ENCODE measurements at places on chromosomes 11 and 22. TPM values are rescaled to one million over a fixed set of nuclear protein-coding genes. Genes with fewer than 3 reads are reported as not detected.
A peak's percentile ranks its signal among the peaks of the same experiment; 100 is the strongest.

DNA sequence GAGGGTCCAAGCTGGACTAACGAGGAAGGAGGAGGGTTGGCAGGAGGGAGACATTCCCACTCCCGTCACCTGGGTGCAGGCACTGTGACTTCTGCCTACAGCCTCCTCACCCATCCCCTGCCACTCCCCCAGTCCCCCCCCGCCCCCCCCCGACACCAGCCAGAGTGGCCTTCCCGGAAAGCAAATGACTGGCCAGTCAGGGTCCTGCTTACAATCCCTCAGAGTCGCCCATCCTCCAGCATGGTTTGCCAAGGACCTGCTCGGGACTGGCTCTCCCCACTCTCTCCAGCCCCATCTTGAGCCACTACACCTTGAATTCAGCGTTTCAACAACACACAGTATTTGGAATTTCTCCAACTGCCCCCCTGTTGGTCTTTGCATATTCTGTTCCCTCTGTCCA lies 59.6 kb downstream of the THAP12 start:
- no peaks in the 10 kb centered on the region for H3K36me3 ChIP-seq
- H3K4me3 ChIP-seq: no peak overlapping the region
- peaks cover 8% of the 10 kb centered on the region for H3K4me1 ChIP-seq
- no peak for DNase-seq
- no peak overlapping the region for H3K27ac ChIP-seq

DNA sequence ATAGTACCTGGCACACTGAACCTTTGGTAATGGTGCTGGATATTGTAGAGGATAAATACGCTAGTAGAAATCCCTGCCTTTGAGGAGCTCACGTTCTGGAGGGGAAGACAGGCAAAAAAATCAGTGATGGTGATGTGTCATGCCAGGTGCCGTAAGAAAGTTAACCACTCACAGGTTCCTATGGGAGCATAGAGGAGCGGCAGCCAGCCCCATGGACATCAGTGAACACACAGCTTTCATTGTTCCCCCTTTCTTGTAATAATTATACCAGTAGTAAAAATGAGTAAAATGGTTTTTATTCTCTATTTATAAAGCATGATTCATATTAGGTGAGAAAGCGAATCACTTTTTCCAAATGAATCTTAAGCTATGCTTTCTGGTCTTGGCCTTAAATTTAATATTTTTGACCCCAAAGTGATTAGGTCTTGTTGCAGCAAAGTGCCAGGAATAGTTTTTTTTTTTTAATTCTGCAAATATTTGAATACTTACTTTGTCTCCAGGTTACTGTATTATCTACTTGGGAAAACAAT lies 57.9 kb downstream of the UVRAG start:
- peaks cover 17% of the 10 kb centered on the region for H3K4me1 ChIP-seq
- no peaks in the 10 kb centered on the region for H3K36me3 ChIP-seq
- no peak for DNase-seq
- no peak overlapping the region for H3K27ac ChIP-seq

GRCh38 chr11:10646681-10647355 lies 46.7 kb downstream of the IRAG1 start:
- H3K4me3 ChIP-seq: no peak overlapping the region
- H3K27ac ChIP-seq: no peak overlapping the region
- H3K27me3 ChIP-seq: no peaks in the 10 kb centered on the region
- H3K4me1 ChIP-seq: no peaks in the 10 kb centered on the region
- no peaks in the 10 kb centered on the region for H3K36me3 ChIP-seq

Gene WT1
- total RNA-seq: 0.24 TPM

GRCh38 chr22:32752326-32752725 lies 49.2 kb upstream of the TIMP3 start:
- DNase-seq: no peak
- no peaks in the 10 kb centered on the region for H3K36me3 ChIP-seq
- H3K27me3 ChIP-seq: no peaks in the 10 kb centered on the region

DNA sequence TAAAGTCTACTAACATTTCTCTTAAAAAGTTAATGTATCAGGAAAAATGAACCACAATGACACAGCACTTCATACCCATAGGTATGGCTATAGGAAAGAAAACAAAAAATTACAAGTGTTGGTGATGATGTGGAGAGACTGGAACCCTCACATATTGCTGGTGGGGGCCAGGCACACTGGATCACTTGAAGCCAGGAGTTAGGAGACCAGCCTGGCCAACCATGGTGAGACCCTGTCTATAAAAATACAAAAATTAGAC lies 26.7 kb downstream of the TCF20 start:
- no peaks in the 10 kb centered on the region for H3K27me3 ChIP-seq
- H3K4me1 ChIP-seq: no peaks in the 10 kb centered on the region
- DNase-seq: no peak
- no peaks in the 10 kb centered on the region for H3K36me3 ChIP-seq
- H3K27ac ChIP-seq: no peak overlapping the region

- H3K27me3 ChIP-seq: no peaks in the 10 kb centered on the region
- H3K36me3 ChIP-seq: no peaks in the 10 kb centered on the region
- no peak for DNase-seq
- no peak overlapping the region for H3K27ac ChIP-seq
- H3K4me1 ChIP-seq: peaks cover 32% of the 10 kb centered on the region
These were observed 16.7 kb downstream of the AMOTL1 start for GRCh38 chr11:94784884-94785283.

DNA sequence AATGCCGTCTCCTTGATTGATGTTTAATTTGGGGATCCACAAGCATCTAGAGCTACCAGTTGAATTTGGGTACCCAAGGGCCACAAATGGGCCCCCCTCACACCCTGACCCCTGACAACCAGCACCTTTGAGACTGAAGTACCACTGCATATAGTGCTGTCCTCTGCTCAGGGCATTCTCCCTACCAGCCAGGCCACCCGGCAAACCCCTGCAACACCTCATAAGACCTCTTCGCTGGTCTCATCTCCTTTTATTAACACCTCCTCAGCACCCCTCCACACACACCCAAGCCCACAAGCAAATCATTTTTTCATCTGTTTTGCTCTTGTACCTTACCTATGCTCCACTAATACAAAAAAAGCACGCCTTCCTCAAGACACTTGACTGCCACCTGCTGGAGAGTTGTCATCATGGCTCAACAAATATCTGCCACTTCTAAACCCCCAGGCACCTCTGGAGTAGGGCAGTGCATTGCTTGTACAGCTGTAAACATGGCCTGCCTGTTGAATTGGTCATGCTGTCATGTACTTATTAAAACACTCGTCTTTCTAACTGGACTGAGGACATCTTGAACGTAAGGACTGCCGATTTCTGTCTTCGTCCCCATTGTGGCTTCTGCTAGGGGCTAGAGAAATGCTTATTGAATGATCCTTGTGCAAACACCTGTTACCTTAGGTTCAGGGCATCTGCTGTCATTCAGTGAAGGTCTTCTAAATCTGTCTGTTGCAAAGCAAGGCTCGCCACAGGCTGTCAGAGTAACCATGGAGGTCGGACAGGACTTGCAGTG lies 66.5 kb downstream of the BMAL1 start:
- H3K36me3 ChIP-seq: no peaks in the 10 kb centered on the region
- no peaks in the 10 kb centered on the region for H3K27me3 ChIP-seq
- no peak overlapping the region for H3K27ac ChIP-seq
- no peak overlapping the region for H3K4me3 ChIP-seq
- DNase-seq: peak; percentile 87

- H3K27me3 ChIP-seq: no peaks in the 10 kb centered on the region
- peak; percentile 77 for DNase-seq
- no peak overlapping the region for H3K4me3 ChIP-seq
- H3K4me1 ChIP-seq: peaks cover 7% of the 10 kb centered on the region
- no peak overlapping the region for H3K27ac ChIP-seq
These were observed 17.2 kb downstream of the CBX7 start for GRCh38 chr22:39135092-39135896.

Gene GP1BB
- 2.5 TPM for total RNA-seq

GRCh38 chr11:69542314-69543168 lies 61.1 kb downstream of the LINC01488 start:
- peak; percentile 2 for DNase-seq
- no peak overlapping the region for H3K27ac ChIP-seq
- no peaks in the 10 kb centered on the region for H3K36me3 ChIP-seq
- no peaks in the 10 kb centered on the region for H3K27me3 ChIP-seq
- no peak overlapping the region for H3K4me3 ChIP-seq
- no peaks in the 10 kb centered on the region for H3K4me1 ChIP-seq

GRCh38 chr22:20083157-20083890 lies 3.3 kb downstream of the DGCR8 start:
- no peak for DNase-seq
- H3K36me3 ChIP-seq: no peaks in the 10 kb centered on the region
- H3K4me3 ChIP-seq: no peak overlapping the region
- H3K27ac ChIP-seq: no peak overlapping the region
- H3K27me3 ChIP-seq: no peaks in the 10 kb centered on the region
- H3K4me1 ChIP-seq: peaks cover 25% of the 10 kb centered on the region

DNA sequence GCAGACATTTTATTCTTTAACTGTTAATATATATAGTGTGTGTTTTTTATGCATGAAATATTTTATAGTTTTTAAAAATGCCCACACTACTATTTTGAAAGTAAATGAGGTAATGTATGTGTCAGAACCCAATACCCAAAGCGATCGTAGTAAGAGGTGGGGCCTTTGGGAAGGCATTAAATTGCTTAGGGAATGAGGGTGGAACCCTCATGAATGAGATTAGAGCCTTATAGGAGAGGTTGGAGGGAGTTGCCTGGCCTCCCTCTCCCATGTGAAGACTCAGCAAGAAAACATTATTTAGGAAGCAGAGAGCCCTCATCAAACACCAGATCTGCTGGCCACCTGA lies 11.1 kb downstream of the KLHL35 start:
- H3K36me3 ChIP-seq: no peaks in the 10 kb centered on the region
- DNase-seq: no peak
- no peak overlapping the region for H3K4me3 ChIP-seq
- no peaks in the 10 kb centered on the region for H3K27me3 ChIP-seq

- H3K27ac ChIP-seq: peak overlapping the region; percentile 98
- peak overlapping the region; percentile 95 for H3K4me3 ChIP-seq
- H3K27me3 ChIP-seq: no peaks in the 10 kb centered on the region
- no peak for DNase-seq
These were observed 1.1 kb upstream of the FADS2 start for GRCh38 chr11:61826930-61827570.

Gene TRIM29
- total RNA-seq: 11.2 TPM

Gene RHOD
- total RNA-seq: 43.3 TPM

Gene GRAMD1B
- 18.3 TPM for total RNA-seq

GRCh38 chr11:76026281-76026680 lies 180.0 kb downstream of the WNT11 start:
- DNase-seq: no peak
- no peak overlapping the region for H3K27ac ChIP-seq
- peaks cover 5% of the 10 kb centered on the region for H3K36me3 ChIP-seq
- peaks cover 17% of the 10 kb centered on the region for H3K4me1 ChIP-seq
- H3K27me3 ChIP-seq: no peaks in the 10 kb centered on the region

DNA sequence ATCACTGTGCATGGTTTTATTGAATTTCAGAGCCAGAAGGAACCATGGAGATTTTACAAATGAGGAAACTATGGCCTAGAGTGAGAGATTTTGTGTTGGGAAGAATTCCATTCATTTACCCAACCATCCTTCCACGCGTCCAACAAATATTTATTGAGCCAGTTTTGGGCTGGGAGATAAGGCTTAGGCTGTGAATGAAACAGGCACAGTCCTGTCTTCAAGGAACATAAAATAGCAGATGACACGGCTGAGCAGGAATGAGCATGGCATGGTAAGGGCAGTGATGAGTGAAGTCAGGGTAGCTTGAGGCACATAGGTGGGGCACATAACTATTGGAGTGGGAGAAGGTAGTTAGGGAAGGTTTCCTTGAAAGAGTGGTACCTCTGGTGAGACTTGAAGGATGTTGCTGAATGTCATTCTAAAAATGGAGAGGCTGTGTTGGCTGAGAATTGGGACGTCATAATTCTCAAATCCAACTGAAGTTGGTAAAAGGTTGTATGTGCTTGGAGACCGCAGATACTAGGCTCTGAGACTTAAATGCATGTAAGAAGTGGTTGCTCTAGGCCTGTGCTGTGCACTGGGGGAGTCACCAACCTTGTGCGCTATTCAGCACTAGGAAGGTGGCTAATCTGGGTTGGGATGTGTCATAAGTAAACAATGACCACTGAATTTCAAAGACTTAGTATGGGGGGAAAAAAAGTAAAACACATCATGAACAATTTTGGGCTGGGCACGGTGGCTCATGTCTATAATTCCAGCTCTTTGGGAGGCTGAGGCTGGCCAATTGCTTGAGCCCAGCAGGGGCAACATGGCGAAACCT lies 51.9 kb downstream of the TEAD1 start:
- no peaks in the 10 kb centered on the region for H3K36me3 ChIP-seq
- peak overlapping the region; percentile 93 for H3K27ac ChIP-seq
- no peak for DNase-seq

DNA sequence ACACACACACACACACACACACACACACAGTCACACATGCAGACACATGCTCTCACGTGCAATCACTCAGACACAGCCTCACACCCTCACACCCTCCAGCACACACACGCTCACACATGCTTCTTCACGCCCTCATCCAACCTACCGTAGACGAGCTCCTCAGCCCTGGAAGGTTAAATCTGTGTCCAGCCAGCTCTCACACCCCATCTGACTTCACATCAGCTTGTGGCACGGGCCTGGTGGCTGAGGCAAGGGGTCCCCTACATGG lies 1.3 kb upstream of the SCUBE1 start:
- H3K4me1 ChIP-seq: peaks cover 6% of the 10 kb centered on the region
- H3K4me3 ChIP-seq: no peak overlapping the region
- no peak overlapping the region for H3K27ac ChIP-seq
- no peak for DNase-seq

DNA sequence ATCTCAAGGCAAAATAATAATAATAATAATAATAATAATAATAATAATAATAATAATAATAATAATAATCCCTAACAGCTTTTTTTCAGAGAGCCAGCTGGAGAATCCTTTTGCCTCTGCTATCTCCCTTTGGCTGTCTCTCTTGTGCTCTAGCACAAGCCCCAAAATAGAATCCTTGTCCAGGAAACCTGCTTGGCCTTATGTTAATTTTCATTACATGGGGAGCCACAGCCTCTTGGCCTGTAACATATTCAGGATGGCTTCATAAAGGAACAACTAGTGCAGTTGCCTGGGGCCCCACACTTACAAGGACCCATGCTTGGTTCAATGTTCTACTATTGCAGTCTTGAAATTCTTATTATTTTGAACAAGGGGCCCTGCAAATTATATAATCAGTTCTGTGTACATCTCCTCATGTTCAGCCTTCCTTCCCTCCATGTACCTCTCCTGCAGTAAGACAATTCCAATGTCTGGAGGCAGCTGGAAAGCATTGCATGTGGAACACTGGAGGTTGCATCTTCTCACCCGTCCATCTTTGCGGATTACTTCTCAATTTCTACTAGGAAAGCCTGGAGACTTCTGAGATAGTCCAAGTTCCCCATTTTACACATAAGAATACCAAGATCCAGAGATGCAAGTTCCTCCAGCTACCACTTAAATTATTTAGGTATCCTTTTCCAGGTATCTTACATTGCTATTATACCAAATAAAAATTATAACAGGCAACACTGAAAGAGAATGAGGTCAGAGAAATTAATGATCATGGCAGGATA lies 37.8 kb upstream of the SORL1 start:
- DNase-seq: no peak
- H3K4me3 ChIP-seq: no peak overlapping the region
- H3K27ac ChIP-seq: no peak overlapping the region
- H3K27me3 ChIP-seq: no peaks in the 10 kb centered on the region

Gene PIH1D2
- total RNA-seq: 0.60 TPM

Gene LIF
- total RNA-seq: 13.4 TPM

- peak overlapping the region; percentile 76 for H3K27ac ChIP-seq
- H3K4me3 ChIP-seq: peak overlapping the region; percentile 51
- DNase-seq: peak; percentile 60
- no peaks in the 10 kb centered on the region for H3K36me3 ChIP-seq
These were observed 1.6 kb downstream of the SPON1 start for GRCh38 chr11:13963949-13964770.

Data from hepatocyte (in vitro differentiated cells).